ENCODE measurements at places on chromosomes 12 and 14.

DNA sequence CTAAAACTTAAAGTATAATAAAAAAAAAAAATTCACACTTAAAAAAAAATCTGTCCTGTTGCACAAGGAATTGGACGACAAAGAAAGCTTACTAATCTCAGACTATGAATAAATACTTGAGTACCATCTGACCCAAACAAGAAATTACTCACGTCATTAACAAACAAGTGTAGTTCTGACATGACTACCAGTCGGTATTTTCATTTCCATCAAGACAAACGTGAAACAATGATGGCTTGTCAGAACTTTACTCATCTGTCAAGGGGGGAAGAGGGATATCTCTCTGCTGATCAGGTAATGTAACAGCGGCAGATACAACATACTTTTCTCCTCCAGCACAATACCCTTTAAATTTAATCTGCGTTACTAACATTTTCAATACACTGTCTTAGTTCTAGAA is 78.3 kb downstream of the CDK17 start:
- no peak for DNase-seq

GRCh38 chr14:104732355-104732804 is 8.4 kb downstream of the ADSS1 start:
- no peak for DNase-seq

DNA sequence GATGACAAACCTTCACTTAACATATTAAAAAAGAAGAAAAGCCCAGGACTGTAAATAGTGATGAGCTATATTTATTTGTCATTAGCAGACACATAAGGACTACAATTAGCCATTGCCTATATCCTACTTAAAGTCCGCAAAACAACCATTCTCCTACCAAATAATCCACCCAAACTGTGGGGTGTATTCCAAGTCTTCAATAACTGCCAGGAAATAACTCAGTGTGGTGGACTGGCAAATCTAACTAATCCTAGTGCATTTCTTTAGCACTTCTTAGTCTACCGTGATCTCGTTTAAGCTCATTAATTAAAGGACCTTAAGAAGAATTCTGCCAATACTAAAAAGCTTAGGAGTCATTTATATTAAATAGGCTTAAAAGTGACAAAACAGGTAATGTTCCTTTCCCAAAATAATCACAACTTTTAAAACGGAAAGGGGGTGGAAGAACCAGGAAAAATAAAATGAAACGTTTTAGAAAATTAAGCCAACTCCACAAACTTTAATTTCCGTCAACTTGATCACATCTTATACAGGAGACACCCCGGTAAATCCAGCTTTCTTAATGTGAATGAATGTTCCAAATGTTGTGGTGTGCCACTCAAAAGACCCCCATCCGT is 1.8 kb downstream of the NOVA1 start:
- peak; percentile 57 for DNase-seq

- no peak for DNase-seq
Measured at GRCh38 chr12:20492251-20492760, 124.0 kb downstream of the PDE3A start.

DNA sequence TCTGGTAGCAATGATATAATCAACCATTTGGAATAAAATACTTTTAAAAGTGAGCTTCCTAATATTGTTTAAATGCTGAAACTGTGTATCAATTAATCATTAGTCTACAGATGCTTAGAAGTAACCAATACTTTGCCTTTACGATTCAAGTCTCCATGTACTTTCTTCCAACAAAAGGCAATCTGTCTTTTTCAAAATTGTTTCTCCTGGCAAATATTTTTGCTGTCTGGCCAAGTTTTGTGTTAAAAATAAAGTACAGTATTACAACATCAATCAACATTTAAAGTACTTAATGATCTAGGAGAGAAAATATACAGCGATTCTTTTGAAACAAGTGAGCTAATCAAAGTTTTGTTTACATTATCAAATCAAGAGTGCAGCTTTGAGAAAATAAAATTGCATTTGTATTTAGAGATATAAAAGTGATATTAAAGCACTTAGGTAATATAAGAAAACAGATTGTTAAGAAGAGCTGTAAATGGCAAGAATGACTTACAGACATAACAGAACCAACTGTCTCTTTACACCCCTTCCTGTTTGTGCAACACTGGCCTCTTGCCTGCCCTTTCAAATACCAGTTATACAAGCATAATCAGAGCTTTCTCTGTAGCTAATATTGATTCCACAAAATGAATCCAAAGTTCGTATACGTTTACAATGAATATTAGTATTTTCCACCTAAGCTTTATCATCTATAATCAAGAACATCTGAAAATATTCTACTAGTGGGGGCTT is 38.2 kb upstream of the FBLN5 start:
- DNase-seq, result no peak

GRCh38 chr12:81896771-81897170 is 137.6 kb upstream of the PPFIA2 start:
- no peak for DNase-seq

DNA sequence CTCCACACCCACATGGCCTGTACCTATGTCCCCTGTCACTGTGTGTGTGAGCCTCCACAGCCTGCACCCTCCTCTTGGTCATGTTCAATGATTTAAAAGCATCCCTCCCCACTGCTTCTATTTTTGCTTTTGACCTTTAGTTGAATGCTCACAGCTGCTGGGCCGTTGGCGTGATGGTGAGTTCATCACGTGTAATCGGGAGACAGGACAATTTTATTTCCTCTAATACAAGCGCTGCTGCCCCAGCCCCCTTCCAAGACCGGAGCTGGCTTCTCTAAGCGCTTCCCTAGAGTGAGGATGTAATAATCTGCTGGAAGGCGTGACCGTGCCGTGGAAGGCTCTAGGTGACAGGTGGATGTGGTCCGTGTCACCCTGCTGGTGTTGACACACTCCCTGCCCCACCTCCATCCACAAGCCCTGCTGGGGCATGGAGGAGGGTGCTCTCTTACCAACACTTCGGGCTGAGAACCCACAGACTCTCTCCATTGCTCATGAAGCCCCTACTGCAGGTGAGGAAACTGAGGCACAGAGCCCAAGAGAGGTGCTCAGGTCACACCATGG is 25.4 kb downstream of the CCDC85C start:
- DNase-seq, result no peak

DNA sequence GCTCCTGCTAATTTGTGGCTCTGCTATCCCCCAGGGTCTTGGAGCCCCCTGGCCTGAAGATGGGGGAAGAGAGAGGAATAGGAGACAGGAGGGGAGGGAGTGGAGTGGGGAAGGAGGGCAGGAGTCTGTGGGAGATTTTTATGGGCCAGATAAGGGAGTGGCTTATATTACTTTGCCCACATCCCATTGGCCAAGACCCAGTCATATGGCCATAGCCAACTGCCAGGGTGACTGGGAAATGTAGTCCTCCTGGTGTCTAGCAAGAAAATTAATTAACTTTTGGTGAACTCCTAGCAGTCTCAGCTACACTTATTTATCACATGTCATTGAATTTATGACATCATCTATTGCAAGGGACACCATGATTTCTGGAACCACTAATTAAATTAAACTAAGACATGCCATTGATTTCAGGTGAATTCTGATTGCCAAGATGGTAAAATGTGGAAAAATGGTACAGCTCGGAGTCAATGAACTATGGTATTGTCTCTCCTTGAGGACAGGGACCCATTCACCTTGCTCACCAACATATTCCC is 50.3 kb downstream of the ESRRB start:
- DNase-seq, result no peak

- no peak for DNase-seq
Measured at GRCh38 chr12:58142991-58143390, 201.6 kb downstream of the ATP23 start.

DNA sequence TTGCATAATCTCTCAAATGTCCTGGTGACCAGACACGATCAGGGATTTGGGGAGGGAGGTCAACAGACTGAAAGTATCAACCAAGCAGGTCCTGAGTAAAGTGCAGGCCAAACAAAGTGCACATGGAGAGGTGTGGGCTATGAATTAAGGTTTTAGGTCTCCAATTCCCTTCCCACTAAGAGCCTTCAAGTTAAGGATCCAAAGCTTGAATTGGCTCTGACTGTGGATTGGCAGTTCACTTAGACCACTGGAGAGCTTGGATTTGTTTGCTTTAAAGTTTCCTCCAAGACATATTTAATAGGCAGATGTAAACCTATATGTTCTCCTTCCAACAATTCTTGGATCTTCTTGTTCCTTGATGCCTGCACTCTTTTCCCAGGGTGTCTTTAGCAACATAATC is 129.6 kb upstream of the IGF1 start:
- DNase-seq, result no peak

GRCh38 chr12:120199595-120200306 is 1.2 kb downstream of the RPLP0 start:
- DNase-seq, result no peak

GRCh38 chr14:88255798-88256197 is 67.3 kb downstream of the KCNK10 start:
- no peak for DNase-seq

DNA sequence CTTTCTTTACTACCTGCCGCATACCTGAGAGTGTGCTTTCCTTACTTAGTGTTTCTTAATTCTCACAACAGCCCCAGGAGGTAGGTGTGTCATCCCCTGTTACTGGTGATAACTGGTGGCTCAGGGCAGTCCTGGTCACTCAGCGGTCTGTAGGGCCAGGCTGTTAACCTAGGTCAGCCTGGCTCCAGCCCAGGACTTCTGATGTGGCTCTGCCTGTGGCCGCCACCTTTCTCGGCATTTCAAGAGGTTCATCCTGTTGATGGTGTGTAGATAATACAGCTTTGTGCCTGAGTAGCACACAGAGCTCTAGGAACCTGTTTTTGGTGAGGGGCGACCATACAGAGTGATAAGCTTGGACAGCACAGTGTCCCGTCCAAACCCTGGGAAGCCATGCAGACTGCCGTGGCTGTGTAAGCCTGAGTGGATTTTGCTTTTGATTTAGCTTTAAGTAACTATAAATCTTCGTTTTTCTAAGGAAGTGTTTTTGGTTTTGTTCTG is 11.9 kb upstream of the DNAH10 start:
- no peak for DNase-seq

DNA sequence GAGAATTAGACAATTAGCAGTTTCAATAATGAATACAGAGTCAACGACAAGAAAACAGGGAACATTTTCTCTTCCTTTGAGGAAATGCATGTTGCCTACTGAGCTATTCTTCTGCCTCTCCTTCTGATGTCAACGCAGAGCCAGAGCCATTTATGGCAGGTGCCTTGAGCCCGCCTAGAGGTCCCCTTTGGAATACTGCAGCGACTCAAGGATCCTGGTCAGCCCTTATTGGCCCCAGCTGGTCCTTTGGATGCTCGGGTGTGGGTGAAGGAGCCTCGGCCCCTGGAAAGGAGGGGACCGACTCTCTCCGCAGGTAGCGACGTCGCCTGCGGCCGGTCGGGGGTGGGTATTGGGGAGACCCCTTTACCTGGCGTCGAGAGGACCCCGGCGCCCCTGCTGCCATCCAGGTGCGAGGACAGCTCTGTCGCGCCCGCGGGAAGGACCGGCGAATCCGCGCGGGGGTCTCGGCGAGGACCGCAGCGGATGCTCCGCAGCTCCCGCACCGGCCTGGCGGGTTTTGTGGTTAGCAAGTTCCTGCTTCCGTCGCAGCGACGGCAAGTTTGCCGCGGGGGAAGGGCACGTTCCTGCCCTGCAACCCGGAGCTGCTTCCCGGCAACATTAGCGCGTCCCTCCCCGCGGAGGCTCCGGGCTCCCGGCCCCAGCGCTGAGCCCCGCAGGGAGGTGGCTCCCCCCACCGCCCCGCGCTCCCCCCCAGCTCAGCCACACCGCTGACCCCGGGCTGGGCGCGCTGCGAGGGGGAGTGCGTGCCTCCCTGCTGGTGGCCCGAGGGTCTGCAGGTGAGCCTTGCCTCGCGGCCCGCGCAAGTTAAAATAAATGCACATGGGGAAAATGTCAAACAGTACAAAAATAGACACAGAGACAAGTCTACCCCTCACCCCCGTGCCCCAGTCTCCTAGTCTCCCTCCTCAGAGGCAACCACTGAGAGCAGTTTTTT is at the start of gene MANSC1:
TSS of gene MANSC1 (minus strand) at position 532 of the 955 bp plus-strand sequence. CDS start 6,928 bp downstream, outside the sequence.
- DNase-seq, result peak; percentile 66

DNA sequence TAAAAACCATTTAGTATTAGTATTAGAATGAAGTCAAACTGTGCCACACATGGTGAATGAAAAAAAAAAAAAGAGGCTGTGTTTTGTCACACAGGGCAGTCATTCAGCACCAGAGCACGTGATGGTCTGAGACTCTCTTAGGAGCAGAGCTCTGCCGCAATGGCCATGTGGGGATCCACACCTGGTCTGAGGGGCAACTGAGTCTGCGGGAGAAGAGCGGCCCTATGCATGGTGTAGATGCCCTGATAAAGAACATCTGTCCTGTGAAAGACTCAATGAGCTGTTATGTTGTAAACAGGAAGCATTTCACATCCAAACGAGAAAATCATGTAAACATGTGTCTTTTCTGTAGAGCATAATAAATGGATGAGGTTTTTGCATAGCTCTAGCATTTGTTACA is 12.2 kb upstream of the BDKRB1 start:
- DNase-seq, result no peak

DNA sequence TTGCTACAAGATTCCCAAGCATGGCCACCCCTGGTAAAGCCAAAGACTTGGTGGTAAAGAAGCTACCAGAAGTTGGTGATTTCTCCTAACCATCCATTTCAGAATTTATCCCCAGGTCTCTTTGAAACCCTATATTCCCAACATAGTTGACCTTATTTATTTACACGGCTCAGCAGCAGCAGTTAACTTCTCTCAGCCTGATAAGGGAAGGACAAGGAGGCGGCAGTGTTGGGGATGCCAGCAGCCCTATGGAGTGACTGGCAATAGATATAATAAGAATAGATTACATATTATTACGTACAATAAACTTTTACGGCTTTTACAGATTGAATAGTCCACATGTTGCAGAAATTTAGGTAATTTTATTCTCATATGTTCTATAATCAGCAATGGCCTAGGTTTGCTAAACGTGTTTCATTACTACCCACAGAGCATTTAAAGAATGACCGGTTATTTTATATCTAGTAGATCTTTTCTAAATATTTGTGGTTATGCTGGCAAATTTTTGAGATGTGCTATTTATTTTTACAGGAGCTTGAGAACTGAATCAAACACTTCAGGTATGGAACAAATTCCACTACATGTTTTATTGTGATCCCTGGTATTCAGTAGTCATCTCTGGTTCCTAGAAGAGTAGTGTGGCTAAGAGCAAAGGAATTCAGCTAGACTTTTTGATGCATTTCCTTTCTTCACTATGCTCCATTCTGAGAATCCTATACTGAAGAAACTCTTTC is 19.8 kb upstream of the PALS1 start:
- DNase-seq, result no peak

DNA sequence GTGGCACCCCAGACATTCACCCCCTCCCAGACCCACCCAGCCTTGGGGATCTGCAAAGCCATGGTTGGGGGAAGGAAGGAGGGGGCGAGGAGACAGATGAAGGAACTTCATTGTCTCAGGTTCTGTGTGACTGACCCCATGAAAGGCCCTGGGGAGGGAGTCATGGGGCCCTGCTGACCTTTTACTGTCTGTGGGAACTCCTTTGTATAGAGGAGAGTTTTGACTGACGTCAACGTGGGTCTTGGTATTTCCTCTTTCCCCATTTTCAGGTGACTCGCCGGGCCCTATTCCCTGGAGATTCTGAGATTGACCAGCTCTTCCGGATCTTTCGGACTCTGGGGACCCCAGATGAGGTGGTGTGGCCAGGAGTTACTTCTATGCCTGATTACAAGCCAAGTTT is 3.1 kb upstream of the RAB5B start:
- DNase-seq, result no peak

GRCh38 chr12:81229759-81230158 is 151.9 kb downstream of the ACSS3 start:
- DNase-seq, result peak; percentile 40

Measured in NCI-H1092 treated with DMSO at 0.1 percent for 48 hours (cell line).